Activated CD4-positive, alpha-beta T cell treated with anti-CD3 and anti-CD28 coated beads for 1 hour (primary cell): ENCODE measurements at places on chromosomes 3 and 15.

GRCh38 chr3:126997455-126998038 is 14.6 kb downstream of the PLXNA1 start:
- DNase-seq, result no peak

GRCh38 chr3:180199417-180199995 is 162.8 kb upstream of the PEX5L start:
- DNase-seq, result no peak

- DNase-seq, result no peak
Observed at GRCh38 chr3:190166948-190167347, 46.3 kb upstream of the P3H2 start.

GRCh38 chr15:38961456-38961855 is 396.8 kb upstream of the RASGRP1 start:
- no peak for DNase-seq

- no peak for DNase-seq
Observed at GRCh38 chr3:126481808-126482502, 6.3 kb upstream of the ZXDC start.

GRCh38 chr3:49460188-49460890 is 9.7 kb upstream of the DAG1 start:
- no peak for DNase-seq
